ENCODE measurements at places on chromosomes 16 and 17.

- no peak for DNase-seq
These were observed 77.2 kb downstream of the KCNJ12 start for GRCh38 chr17:21453144-21453898.

GRCh38 chr17:63700528-63701455, 867 bp upstream of the LIMD2 start:
- DNase-seq = peak; percentile 43

- DNase-seq = no peak
These were observed 69.3 kb downstream of the PLCG2 start for GRCh38 chr16:81848306-81848853.

- DNase-seq = no peak
These were observed 36.3 kb downstream of the PITPNC1 start for GRCh38 chr17:67413388-67413787.

GRCh38 chr17:7508145-7508544, 24.0 kb downstream of the POLR2A start:
- no peak for DNase-seq

DNA sequence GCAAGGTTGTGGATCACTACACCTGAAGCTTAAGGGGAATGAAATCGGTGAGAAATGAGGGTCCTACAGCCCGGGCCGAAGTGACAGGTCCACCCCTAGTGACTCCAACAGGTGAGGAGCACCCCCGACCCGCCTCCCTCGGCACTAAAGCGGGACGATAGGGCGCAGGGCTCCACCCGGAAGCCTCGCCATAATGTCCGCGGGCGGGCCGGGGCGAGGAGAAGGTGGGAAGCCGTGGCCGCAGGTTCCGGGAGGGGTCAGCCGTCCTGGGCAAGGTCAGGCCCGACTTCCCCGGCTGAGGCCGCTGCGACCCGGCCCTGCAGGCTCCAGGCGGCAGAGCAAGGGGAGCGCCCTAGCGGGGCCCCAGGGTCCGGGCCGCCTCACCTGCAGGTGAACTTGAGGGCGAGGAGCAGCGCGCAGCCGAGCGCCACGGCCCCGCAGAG, 543 bp downstream of the TXNDC11 start:
- DNase-seq = peak; percentile 7

GRCh38 chr17:69147460-69147859, 5.8 kb upstream of the ABCA6 start:
- DNase-seq = no peak
